H1 (cell line): ENCODE measurements at places on chromosomes 11 and 22. TPM values are rescaled to one million over a fixed set of nuclear protein-coding genes. Genes with fewer than 3 reads are reported as not detected.

DNA sequence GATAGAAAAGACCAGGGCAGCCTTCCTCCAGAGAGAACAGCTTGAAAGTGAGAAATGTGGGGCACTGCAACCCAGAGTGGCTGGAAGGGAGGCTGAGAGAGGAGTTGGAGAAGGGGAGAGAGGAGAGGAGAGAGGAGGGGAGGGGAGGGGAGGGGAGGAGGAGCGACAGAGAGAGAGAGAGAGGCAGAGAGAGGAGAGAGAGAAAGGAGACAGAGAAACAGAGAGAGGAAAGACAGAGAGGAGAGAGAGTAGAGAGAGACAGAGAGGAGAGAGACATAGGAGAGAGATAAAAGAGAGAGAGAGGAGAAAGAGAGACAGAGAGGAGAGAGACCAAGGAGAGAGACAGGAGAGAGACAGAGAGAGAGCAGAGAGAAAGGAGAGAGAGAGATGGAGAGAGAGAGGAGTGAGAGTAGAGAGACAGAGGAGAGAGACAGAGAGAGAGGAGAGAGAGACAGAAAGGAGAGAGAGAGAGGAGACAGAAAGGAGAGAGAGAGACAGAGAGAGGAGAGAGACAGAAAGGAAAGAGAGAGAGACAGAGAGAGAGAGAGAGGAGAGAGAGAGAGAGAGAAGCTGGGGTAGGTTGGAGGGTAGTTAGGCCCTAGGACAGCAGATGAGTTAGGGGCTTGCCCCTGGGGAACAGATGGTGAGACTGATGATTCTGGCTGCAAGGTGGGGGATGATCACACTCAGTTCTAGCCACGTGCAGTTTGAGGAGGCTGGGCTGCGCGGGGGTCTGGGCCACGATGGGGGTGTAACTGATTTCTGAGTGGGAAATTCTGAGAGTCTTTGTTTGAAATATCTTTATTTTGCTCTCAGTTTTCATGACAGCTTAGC is 8.5 kb upstream of the SCYL1 start:
- DNase-seq, result no peak

DNA sequence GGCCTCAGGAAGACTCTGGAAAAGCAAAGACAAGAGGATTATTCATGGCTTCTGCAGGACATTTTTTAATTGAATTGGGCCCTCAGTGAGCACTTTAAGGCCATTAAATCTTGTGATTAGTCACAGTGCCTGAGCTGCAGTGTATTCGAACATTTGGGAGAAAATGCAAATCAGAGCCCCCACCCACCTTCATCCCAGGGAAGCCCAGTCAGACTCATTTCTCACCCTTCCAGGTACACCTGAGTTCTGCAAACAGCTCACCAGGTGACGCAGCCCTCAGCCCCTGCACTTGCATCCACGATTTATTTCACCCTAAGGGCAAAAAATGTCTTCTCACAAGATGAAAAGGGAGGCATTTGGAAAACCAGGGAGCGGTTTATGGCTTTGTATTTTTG is 128.7 kb downstream of the MPPED1 start:
- no peak for DNase-seq

GRCh38 chr11:12528487-12528886 is 145.7 kb upstream of the TEAD1 start:
- no peak for DNase-seq

- DNase-seq, result no peak
These were observed 69.4 kb upstream of the API5 start for GRCh38 chr11:43242401-43242800.

Gene TTLL12
- polyA plus RNA-seq, result 101 and 152 TPM in 2 replicates

Gene DLG2
- polyA plus RNA-seq, result 1.7 and 2.2 TPM in 2 replicates

Gene SLC22A6
- not detected in 2 replicates for polyA plus RNA-seq

Gene TRIM29
- polyA plus RNA-seq, result 0.17 and 0.35 TPM in 2 replicates

DNA sequence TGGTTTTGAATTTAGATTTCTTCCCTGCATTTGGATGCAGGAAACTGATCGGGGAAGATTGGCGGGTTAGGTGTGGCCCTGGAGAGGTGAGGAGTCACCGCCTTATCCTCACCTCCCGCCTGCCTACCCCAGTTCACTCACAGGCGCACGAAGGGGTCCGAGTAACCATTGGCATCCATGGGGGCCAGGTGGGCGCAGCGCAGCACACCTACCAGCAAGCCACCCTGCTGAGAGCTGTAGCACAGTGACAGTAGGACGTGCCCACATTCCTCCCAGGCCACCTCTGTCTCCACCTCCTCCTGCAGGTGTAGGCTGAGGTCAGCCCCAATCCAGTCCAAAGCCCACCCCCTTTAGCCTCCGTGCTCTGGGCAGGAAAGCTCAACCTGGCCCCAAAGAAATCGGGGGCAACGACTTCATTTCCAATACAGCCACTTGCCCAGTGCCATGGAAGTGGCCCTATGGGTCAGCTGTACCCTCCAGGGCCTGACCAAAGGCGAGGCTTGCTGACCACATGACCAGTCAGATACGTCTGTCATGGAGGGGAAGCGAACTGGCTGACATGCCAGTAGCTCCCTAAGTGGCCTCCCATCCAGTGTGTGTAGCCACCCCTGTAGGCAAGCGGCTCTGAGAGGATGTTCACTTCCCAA is 6.7 kb downstream of the NDUFV1 start:
- no peak for DNase-seq
